Activated CD4-positive, alpha-beta T cell treated with anti-CD3 and anti-CD28 coated beads, Interleukin-2, amount 10 ng/mL, durations not matched to agents 7 days and 5 days (primary cell): ENCODE measurements at places on chromosomes 7 and 10. TPM values are rescaled to one million over a fixed set of nuclear protein-coding genes. Genes with fewer than 3 reads are reported as not detected.

Gene ZNF735
- total RNA-seq, result not detected

- peak; percentile 57 for DNase-seq
These were observed 14.6 kb downstream of the PALS2 start for GRCh38 chr7:24587853-24588252.

DNA sequence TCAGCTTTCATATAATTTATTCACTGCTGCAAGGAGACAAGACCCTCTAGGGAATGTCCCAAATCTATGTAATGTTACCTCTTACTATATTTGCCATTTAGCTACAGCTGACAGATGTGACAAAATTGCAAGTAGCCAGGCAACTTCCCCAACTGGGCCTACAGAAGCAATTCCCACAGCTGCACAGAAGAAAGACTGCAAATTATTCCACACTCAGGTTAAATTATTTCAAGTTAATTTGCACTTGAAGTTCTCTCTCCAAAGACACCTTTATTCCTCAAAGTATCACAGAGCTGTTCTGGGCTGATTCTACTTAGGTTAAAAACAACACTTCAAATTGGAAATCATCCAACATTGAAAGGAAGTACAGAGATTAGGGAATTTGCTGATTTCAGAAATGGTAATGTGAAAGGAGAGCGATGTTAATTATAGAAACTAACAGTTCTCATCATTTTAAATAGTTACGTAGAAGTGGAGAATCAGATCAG is 133.6 kb downstream of the THSD7A start:
- no peak for DNase-seq

GRCh38 chr10:98262571-98262970 is 5.4 kb downstream of the LOXL4 start:
- DNase-seq, result no peak

GRCh38 chr10:4296161-4296560 is 511.2 kb upstream of the KLF6 start:
- DNase-seq, result no peak

DNA sequence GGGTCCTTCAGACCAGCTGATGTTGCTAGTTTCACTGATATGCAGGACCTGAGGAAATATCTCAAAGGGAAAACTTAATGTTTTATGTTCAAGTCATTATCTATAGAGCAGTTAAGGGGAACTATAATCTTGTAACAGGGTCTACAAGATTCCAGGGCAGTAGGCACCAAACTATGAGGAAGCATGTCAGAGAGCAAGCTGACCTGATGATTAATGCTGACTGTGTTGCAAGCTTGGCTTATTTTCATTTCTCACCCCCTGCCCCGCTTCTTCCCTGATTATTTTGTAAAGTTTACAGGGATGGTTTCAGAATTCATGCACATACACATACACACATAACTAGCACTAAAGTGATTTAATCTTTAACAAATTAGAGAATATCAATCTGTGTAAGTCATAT is 84.3 kb upstream of the CACNA2D1 start:
- no peak for DNase-seq

Gene DPP6
- total RNA-seq, result not detected

DNA sequence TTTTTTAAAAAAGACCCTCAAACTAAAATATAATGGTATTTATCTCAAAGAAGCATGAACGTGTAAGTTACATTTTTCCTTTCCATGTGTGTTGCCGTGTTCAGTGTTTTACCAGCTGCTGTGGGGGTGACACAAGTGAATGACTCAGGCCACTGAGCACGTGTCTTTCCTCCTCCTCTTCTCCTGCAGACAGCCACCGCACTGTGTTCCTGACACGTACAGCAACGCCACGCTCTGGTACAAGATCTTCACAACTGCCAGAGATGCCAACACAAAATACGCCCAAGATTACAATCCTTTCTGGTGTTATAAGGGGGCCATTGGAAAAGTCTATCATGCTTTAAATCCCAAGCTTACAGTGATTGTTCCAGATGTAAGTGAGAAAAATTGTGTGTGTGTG is 29.7 kb downstream of the TMEM248 start:
- DNase-seq, result no peak

Gene AGR3
- not detected for total RNA-seq

- DNase-seq, result no peak
These were observed 35.7 kb downstream of the PDZD8 start for GRCh38 chr10:117339578-117339977.

Gene GIMAP4
- total RNA-seq, result 311 TPM

- DNase-seq, result no peak
These were observed 44.5 kb upstream of the STMP1 start for GRCh38 chr7:135617781-135618180.

Gene AKR1C4
- total RNA-seq, result not detected

- DNase-seq, result peak; percentile 19
These were observed 120.9 kb downstream of the PLXNA4 start for GRCh38 chr7:132455378-132455777.

- no peak for DNase-seq
These were observed 1.5 kb downstream of the UNC5B start for GRCh38 chr10:71213761-71214440.

Gene GDF10
- 0.08 TPM for total RNA-seq

- DNase-seq, result no peak
These were observed 2.7 kb upstream of the PRKRIP1 start for GRCh38 chr7:102393467-102393866.

Gene DPYSL4
- 1.2 TPM for total RNA-seq

GRCh38 chr7:1422512-1423263 is 36.6 kb downstream of the MICALL2 start:
- DNase-seq, result no peak

Gene AASS
- total RNA-seq, result 0.62 TPM

GRCh38 chr7:26141077-26141476 is 10.9 kb upstream of the NFE2L3 start:
- DNase-seq, result no peak

Gene PGAM2
- total RNA-seq, result 0.32 TPM

Gene RADIL
- 0.37 TPM for total RNA-seq

GRCh38 chr7:33799766-33800165 is 105.6 kb upstream of the BMPER start:
- no peak for DNase-seq

GRCh38 chr10:72561745-72562166 is 64.1 kb downstream of the MICU1 start:
- DNase-seq, result no peak

Gene EIF5AL1
- 0.37 TPM for total RNA-seq

GRCh38 chr7:137953665-137954470 is 48.0 kb downstream of the CREB3L2 start:
- DNase-seq, result no peak

GRCh38 chr7:139830292-139830691 is 1.2 kb downstream of the TBXAS1 start:
- no peak for DNase-seq

GRCh38 chr7:111240371-111240770 is 149.4 kb downstream of the LRRN3 start:
- no peak for DNase-seq

Gene OR2AE1
- not detected for total RNA-seq

GRCh38 chr7:108372618-108373017 is 83.6 kb downstream of the NRCAM start:
- DNase-seq, result no peak

Gene SMO
- not detected for total RNA-seq

DNA sequence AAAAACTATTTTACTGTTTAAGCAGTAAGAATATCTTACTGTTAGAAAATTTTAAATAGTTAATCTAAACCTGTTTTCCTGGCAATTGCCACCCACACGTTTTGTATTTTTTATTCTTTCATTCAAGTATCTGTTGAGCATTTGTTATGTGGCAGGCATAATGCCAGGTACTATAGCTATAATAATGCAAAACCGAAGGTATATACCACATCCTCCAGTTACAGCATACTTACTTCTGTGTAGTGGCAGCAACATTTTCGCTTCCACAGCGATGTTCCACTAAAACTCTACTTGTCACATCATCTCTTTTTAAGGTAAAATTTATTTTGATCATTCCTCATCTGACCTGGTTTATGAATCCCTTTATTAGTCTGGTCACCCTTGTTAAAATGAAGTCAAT is 30.0 kb downstream of the WASL start:
- DNase-seq, result no peak

DNA sequence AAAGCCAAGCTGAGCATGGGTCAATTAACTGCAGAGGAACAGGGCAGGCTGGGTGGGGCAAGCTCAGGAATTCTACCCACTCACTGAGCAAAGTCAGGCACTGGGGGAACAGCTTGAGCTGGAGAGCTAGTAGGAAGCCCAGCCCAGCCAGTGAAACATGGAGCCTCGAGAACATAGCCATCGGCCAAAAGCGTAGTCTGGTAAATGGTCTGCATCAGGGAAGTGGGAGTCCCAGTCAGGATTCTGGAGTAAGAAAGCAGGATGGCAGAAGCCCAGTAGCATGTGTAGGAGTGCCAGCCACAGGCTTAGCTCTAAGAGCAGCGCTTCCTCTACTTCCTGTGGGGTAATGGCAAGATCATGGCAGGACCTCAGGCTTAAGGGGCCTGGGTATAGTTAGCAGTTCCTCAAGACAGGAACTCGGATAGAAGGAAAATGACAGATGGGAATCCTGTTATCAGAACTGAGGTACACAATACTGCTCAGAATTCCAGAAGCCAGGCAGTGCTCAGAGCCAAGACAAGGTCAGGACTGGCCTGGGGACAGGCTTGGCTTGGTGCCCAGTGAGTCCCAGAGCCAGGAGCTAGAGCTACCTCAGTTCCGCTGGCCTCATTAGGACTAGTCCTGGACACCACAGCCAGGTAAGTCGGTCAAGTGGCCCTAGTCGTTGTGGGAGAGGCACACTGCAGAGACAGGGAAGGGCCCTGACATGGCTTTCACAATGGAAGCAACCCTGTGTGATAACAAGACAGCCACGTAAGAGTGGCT is 65.4 kb upstream of the MXI1 start:
- no peak for DNase-seq

DNA sequence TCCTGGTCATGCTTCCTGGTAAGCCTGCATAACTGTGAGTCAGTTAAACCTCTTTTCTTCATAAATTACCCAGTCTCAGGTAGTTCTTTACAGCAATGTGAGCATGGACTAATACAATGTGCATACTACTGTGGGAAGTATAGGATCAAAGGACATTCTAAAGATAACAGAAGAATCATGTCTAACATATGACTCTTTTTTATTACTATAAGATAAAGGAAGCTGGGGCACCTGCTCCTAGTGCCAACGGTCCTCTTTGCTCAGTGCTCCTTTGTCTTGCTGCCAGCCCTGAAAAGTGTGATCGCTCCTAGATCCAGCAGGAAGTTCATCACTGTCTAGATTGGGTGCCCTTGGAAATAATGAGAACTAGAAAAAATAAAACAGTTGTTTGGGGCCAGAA is 143.3 kb upstream of the NOBOX start:
- DNase-seq, result no peak

DNA sequence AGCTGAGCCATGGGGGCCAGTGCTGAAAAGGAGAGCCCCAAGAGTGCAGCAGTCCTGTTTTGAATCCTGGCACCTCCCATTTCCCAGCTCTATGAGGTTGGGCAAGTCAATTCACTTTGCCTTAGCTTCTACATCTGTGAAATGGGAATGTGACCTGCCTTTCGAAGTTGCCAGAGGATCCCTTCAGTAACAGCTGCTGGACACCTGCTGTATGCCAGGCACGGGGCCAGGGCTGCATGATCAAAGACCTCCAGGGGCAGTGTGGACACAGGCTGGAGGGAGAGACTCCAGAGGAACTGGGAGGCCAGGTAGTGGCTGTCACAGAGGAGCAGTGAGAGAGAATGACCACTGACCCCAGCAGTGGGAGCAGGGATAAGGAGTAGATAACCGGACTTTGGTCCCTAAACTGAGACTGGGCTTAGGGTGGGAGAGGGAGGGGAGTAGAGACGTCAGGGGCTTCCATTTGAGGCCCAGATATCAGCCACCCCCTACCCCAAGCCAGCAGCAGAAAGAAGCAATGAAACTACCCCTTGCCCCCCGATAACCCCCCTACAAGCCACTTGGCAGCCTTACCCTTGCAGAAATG is 45.2 kb downstream of the SRRM3 start:
- DNase-seq, result no peak

DNA sequence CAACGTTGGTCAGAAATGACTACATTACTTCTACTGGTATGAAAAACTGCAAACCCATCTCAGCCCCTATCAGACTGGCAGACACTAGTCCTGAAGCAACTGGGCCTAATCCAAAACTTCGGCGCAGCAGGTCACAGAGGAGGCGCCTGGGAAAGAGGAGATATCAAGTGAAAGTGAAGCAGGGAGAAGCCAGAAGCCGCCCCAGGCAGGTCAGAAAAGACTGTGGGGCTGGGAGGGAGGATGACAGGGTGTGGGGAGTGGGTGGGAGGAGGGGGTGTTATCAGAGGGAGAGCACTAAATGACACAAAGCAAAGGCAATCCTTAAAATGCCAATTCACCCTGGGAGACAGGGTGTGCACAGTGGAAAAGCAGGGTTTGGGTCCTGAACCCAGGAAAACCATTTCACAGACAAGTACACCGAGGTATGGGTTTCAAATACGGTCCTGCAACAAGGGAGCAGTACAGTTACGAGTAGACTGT is 731 bp downstream of the CHCHD3 start:
- DNase-seq, result peak; percentile 15

Gene HOXA7
- total RNA-seq, result not detected

Gene KCNMA1
- total RNA-seq, result not detected

DNA sequence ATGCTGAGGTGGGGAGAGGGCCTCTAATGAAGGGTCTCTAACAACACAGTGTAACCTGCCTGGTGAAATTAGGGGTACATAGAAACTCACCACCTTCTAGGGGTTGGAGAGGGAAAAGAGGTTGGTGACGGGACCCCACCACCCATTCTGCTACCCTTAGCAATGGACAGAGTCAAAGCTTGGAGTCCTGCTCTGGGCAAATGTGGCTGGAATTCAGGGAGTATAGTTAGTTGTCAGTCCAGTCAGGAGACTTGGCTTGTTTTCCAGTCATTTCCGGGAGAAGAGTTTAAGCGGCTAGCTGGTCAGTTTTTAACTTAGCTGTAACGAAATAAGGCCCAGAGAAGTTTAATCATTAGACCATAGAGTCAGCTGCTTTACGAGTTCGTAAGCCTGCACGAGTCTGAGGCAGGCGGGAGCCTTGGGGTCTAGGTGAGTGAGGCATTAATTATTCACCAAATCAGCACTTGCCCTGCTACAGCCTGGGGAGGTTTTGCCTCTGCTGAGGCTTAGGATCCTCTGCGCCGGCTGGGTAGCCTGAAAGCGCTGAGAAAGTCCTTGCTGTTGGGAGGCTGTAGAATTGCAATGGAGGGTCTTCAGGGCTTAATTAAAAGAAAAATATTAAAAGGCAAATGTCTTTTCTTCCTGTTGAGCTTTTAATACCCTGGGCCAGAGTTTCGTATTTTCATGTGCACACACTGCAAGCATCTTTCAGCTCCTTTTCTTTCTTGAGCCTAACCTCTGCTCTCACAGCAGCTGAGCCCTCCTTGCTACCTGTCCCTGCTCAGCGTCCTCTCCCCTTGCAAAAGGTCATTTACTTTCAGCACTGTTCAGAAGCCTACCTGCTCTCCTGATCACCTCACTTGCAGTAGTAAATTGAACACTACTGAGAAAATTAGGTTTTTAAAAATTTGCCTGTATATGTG is 1.5 kb upstream of the LAMB1 start:
- no peak for DNase-seq

Gene NPTX2
- not detected for total RNA-seq

Gene GIMAP8
- total RNA-seq, result 36.3 TPM

GRCh38 chr7:143975617-143976016 is 21.0 kb downstream of the OR2F1 start:
- DNase-seq, result no peak
